PC-3 (cell line): ENCODE measurements at places on chromosomes 11 and 22.
A peak's percentile ranks its signal among the peaks of the same experiment; 100 is the strongest.

- peak; percentile 55 for DNase-seq
Measured at GRCh38 chr11:61294717-61295595, at the start of gene VWCE. VWCE (minus strand) TSS chr11:61295316; CDS start chr11:61295037, 279 bp downstream.

- DNase-seq: no peak
Measured at GRCh38 chr22:32733196-32733768, 68.2 kb upstream of the TIMP3 start.

- DNase-seq: no peak
Measured at GRCh38 chr11:95256321-95256779, 25.3 kb upstream of the SESN3 start.

- no peak for DNase-seq
Measured at GRCh38 chr11:105153392-105153791, 13.8 kb upstream of the CARD18 start.

DNA sequence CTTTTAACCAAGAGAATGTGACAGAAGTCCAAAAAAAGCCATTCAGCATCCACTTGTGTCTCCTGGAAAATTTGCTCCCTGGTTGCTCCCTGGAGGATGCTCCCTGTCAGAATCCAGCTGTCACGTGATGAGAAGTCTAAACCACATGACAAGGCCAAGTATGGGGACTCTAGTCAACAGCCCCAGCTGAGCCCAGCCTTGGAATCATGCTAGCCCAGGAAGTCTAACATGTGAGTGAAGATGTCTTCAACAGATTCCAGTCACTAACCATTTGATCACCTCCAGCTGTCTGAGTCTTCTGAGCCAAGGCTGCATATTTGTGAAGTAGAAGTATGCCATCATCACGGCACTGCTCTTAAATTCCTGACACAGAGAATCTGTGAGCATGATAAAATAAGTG lies 4.2 kb downstream of the OR56B4 start:
- no peak for DNase-seq

GRCh38 chr11:113928311-113928710 lies 23.7 kb downstream of the HTR3B start:
- DNase-seq: no peak

- DNase-seq: no peak
Measured at GRCh38 chr11:114179234-114179941, 116.8 kb upstream of the NNMT start.

- DNase-seq: peak; percentile 35
Measured at GRCh38 chr11:17972987-17973386, 39.9 kb downstream of the SERGEF start.
